ENCODE measurements at places on chromosomes 16 and 17.

- DNase-seq: no peak
These were observed 8.6 kb downstream of the KRT28 start for GRCh38 chr17:40791111-40791510.

DNA sequence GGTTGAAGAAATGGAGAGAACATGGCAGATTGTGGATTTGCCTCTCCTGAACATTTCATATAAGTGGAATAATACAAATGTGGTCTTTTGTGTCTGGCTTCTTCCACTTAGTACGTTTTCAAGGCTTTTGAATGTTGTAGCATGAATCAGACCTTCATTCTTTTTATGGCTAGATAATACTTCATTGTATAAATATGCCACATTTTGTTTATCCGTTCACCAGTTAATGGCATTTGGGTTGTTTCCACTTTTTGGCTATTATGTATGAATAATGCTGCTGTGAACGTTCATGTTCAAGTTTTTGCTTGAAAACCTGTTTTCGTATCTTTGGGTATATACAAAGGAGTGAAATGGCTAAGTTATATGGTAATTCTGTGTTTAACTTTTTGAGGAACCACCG is 130.4 kb downstream of the TANC2 start:
- DNase-seq: no peak

- DNase-seq: no peak
These were observed 44.8 kb downstream of the BEAN1 start for GRCh38 chr16:66471716-66472393.

DNA sequence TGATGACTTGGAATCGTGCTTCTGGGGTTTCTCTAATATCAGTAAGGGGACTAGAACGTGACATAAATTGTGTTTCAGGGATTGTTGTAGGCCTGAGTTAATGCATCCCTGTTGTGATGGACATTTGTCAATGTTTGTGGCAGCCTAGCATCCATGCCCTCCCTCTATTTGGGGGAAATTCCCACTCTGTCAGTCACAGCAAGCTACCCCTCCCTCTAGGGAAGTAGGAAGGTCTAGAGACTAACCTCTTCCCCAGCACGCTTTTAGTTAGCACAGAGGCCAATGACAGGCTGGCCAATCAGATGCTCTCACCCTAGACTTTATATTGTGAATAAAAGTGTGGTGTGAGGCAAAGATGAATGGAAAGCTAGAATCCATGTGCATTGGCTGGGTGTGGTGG is 32.4 kb upstream of the NF1 start:
- DNase-seq: no peak

DNA sequence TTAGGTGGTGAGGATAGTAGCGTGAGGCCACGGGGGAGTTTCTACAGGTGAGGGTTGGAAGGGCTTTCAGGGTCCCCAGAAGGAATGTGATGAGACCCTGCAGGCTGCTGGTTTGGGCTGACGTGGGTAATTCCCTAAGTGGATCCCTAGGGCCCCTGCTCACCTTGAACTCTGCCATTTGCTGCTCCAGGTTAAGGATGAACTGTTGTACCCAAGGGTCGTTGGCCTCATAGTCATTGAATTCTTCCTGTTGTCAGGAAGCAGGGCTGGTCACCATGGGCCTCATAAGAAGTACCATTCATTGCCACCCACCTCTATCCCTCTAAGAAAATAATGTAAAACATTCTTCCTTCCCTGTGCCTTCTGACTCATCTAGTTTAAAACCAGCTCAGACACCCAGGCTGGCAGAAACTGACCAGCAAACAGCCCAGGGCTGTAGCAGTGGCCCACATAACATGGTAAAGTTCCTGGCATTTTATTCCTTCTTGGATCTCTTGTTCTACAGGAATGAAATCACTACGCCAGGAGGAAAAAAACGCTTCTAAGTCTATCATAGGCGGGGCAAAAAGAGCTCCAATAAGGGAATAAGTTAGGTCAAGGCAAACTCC is 27.6 kb downstream of the FCSK start:
- DNase-seq: no peak

- no peak for DNase-seq
These were observed 236.4 kb downstream of the HS3ST3A1 start for GRCh38 chr17:13365331-13365730.

GRCh38 chr17:31309556-31309955 is 4.3 kb downstream of the EVI2B start:
- no peak for DNase-seq

GRCh38 chr17:74337834-74338500 is 11.9 kb downstream of the KIF19 start:
- DNase-seq: no peak

GRCh38 chr16:84396537-84397008 is 28.2 kb downstream of the ATP2C2 start:
- DNase-seq: no peak

- DNase-seq: no peak
These were observed 60.3 kb downstream of the GRIN2A start for GRCh38 chr16:10121897-10122425.

- DNase-seq: no peak
These were observed 73.4 kb downstream of the MRM3 start for GRCh38 chr17:855569-855968.

- DNase-seq: no peak
These were observed 182.0 kb downstream of the SEC14L1 start for GRCh38 chr17:77322514-77323412.

GRCh38 chr17:28725660-28726225 is 290 bp downstream of the TLCD1 start:
- no peak for DNase-seq

DNA sequence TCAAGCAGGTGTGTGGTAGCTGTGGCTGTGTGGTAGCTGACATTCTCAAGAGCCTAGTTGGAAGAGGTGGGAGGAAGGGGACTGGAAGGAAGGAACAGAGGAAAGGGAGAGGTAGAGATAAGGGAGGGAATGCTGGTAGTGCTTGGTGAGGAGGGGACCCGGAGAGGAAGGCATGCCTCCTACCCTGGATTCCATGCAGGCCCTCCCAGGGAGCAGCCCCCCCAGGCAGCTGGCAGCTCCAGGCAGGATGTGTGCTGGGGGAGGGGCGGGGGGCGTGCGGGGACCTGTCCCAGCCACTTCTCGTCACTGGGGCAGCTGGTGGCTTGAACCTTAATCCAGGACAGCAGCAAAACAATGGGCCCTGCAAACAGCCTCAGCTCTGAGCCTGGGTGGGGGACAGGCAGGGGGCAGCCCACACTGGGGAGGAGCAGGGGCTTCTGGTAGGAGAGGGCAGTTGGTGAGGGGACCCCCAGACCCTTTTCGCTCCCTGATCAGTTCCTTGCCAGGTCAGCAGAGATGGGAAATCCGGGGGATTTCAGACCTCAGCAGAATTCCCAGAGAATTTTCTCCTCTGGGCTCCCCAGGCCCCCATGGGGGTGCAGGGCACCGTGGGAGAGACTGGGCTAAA is 27.1 kb downstream of the ARHGAP23 start:
- DNase-seq: no peak

DNA sequence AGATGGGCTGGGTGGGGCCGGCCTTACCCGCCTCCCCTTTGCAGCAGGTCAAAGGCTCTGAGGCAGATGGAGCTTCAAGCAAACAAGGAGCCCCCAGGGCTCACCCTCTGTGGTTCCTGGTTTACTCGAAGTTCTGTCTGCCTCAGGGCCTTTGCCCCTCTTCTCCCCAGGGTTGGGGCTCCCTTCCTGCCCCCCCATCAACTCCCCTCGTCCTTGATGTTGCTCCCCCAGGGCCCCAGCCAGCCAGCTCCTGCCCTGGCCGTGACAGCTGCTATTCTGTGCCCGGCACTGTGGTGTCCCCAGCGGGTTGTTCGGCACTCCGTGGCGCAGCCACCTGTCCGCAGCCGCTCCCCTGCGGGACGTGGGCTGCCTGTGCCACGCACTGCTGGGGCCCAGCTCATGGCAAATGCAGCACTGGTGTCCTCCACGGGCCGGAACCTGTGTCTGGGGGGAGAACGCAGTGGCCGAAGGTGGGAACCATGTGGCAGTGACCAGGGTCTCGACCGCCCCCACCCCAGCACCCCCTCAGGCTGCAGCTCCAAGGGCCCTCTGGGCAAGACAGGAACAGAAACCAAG is 4.3 kb upstream of the METRN start:
- no peak for DNase-seq

DNA sequence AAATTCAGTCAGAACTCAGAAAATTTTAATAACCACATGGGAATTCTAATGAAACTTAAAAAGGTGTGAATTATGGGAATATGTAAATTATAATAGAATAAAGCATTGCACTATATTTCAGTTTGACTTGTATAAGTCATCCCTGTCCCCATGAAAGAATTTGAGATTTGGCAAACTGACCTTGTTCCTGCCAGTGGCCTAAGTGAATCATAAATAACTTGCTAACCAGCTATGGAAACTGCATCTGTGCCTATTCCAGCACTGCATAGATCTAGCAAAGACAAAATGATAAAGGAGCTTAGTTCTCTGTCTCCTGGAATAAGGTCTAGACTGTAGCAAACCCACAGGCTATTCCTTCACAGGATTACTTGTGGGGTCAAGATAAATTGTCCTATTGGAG is 106.8 kb upstream of the NOG start:
- DNase-seq: no peak

- DNase-seq: no peak
These were observed 245 bp upstream of the RNF227 start for GRCh38 chr17:7916385-7916682.

DNA sequence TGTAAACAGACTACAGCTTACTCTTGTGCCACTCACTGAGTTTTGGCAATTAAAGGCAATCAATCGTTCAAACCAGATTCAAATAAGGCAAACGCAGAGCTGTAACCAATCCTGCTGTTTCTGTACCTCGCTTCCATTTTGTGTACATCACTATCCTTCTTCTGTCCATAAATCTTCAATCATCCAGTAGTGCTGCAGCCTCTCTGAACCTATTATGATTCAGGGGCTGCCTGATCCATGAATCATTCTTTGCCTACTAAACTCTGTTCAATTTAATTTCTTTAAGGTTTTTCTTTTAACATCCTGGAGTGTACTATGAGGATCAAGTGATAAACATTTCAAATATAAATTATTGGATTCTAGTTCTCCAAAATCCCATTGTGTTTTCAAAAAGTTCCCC is 93.9 kb downstream of the CEP112 start:
- DNase-seq: no peak

- no peak for DNase-seq
These were observed 432.8 kb upstream of the HSBP1 start for GRCh38 chr16:83374979-83375378.

DNA sequence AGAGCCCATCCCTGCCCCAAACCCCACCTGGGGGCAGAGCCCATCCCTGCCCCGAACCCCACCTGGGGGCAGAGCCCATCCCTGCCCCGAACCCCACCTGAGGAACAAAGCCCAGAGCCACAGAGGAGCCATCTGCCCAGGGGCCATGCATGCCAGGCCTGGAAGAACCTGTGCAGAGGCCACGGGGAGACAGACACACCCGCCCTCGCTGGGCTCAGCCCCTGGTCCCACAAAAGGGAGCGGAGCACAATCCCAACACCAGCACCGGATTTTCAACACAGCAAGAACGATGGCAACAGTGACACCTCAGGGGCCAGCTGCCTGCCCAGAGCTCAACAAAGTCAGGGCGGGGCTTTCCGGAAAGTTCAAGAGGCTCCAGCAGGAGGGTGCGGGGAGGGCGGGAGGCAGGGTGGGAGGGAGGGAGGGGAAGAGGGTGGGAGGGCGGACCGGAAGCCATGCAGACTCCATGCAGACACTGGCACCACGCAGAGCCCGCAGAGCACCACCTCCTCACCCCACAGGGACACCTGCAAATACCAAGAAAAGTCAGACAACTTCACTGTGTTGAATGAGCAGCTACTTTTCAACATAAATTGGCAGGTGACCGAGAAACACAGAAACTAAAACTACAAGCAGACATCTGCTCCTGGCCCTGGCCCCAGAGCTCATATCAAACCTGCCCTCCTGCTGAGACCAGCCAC is 27.9 kb upstream of the C16orf95 start:
- DNase-seq: peak; percentile 32

- DNase-seq: peak; percentile 73
These were observed 31.0 kb downstream of the HASPIN start for GRCh38 chr17:3754458-3755334.

GRCh38 chr17:69412251-69412671 is 2.2 kb upstream of the MAP2K6 start:
- DNase-seq: no peak
